Activated CD4-positive, CD25-positive, alpha-beta regulatory T cell treated with anti-CD3 and anti-CD28 coated beads, Interleukin-2, amount 50 U/mL, for 16 hours (primary cell): ENCODE measurements at places on chromosomes 16 and 17.

- no peak for DNase-seq
Observed at GRCh38 chr16:3454093-3454492, 10.6 kb downstream of the NAA60 start.

GRCh38 chr17:57260325-57261083, 4.2 kb downstream of the MSI2 start:
- no peak for DNase-seq

DNA sequence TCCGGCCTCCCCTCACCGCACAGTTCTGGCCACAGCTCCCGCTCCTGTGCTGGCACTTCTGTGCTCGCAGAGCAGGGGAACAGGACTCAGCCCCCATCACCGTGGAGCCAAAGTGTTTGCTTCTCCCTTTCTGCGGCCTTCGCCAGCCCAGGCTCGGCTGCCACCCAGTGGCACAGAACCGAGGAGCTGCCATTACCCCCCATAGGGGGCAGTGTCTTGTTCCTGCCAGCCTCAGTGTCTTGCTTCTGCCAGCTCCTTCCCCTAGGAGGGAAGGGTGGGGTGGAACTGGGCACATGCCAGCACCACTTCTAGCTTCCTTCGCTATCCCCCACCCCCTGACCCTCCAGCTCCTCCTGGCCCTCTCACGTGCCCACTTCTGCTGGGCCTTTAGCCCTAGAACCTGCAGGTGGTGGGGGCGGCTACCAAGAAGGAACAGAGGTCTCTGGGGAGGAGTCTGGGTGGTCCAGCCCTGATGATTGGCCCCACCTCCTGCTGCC, 645 bp upstream of the ELMO3 start:
- DNase-seq = no peak

DNA sequence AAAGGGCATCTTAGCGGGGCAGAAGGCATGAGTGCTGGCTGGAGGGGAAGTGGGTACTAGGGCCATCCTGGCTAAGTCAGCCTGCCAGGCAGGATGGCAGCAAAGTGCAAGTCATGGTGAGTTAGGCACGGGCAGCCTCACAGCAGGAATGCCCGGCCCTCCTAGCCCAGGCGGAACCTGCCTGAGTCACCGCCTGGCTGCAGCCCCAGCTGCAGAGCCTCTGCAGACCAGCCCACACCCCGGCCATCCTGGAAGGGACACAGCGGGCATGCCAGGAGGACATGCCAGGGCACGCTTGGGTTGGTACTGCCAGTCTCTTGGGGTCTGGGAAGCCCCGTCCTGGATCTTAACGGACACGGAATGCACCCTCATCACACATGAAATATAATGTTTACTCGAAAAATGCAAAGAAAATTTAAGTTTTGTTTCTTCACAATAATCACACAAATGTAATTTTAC, 5.0 kb upstream of the ALDH3A1 start:
- DNase-seq = no peak

DNA sequence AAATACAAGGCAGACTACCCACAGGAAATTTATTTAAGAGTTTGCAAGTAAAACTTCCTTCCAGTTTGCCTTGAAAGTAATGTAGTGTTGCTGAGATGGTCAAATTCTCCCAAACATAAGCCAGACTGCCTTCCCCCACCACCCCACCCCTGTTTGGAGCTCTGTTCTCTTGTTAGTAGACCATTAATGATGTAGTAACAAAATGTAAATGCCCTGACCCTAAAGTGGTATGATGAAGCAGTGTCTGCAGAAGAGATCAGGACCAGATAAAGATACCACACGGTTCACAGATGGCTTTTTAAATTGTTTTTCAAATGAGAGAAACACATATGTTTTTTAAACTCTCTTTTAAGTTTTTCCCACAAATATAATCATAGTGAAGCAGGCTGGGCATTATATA, 136.4 kb upstream of the TMEM97 start:
- no peak for DNase-seq

GRCh38 chr17:57915544-57915943, 39.7 kb downstream of the CUEDC1 start:
- no peak for DNase-seq

DNA sequence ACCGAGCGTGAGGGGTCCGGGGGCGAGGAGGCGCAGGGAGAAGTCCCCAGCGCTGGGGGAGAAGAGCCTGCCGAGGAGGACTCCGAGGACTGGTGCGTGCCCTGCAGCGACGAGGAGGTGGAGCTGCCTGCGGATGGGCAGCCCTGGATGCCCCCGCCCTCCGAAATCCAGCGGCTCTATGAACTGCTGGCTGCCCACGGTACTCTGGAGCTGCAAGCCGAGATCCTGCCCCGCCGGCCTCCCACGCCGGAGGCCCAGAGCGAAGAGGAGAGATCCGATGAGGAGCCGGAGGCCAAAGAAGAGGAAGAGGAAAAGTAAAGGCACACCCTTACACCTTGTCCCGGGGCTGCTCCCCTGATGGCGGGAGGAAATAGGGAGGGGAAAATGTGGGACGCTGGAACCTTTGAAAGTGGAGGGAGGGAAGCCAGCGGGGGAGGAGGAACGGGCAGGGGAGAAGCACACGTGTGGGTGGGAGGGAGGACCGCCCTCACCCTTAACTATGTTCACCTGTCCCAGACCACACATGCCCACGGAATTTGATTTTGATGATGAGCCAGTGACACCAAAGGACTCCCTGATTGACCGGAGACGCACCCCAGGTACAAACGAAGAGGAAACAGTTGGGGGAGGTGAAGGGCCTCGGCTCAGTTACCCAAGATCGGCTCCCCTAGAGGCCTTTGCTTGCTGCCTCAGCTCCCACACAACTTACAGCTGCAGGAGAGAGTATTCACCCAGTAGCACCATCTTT, 916 bp downstream of the PAGR1 start:
- peak; percentile 16 for DNase-seq
